Stimulated activated CD8-positive, alpha-beta memory T cell treated with anti-CD3 and anti-CD28 coated beads, Interleukin-4, amount 100 ng/mL, for 1 hour (primary cell): ENCODE measurements at places on chromosomes 3 and 15.

DNA sequence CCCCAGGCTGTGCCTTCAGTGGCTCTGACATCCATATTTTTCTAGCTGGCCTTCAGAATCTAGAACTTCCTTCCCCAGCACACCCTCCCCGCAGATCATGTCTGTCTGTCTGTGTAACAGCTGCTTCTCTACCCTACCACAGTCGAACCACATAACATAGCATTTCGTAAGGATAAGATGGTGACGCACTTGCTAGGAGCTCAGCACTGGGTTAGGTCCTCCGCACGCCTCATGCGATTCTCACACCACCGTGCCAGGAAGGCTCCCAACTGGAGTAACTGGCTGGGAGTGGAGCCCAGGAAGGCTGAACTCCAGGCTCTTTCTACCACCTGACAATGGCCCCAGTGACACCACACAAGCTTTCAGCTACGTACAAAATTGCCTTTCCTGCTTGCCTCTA, 168.6 kb downstream of the STT3B start:
- no peak for DNase-seq

- no peak for DNase-seq
Measured at GRCh38 chr15:69587723-69588426, 135.3 kb downstream of the RPLP1 start.

- DNase-seq = no peak
Measured at GRCh38 chr3:73471986-73472787, 152.6 kb downstream of the PDZRN3 start.

- DNase-seq = no peak
Measured at GRCh38 chr3:159795681-159796175, 192.9 kb upstream of the IL12A start.

GRCh38 chr3:64505419-64505818, 182.4 kb downstream of the ADAMTS9 start:
- no peak for DNase-seq

GRCh38 chr3:10911350-10912002, 81.1 kb upstream of the SLC6A1 start:
- no peak for DNase-seq

- DNase-seq = no peak
Measured at GRCh38 chr15:80483725-80484161, 79.6 kb downstream of the ARNT2 start.

- no peak for DNase-seq
Measured at GRCh38 chr15:77589839-77590238, 42.9 kb downstream of the LINGO1 start.

GRCh38 chr3:52243791-52244628, 1.5 kb upstream of the PPM1M start:
- no peak for DNase-seq

- peak; percentile 49 for DNase-seq
Measured at GRCh38 chr3:123328851-123329635, 119.8 kb downstream of the ADCY5 start.

DNA sequence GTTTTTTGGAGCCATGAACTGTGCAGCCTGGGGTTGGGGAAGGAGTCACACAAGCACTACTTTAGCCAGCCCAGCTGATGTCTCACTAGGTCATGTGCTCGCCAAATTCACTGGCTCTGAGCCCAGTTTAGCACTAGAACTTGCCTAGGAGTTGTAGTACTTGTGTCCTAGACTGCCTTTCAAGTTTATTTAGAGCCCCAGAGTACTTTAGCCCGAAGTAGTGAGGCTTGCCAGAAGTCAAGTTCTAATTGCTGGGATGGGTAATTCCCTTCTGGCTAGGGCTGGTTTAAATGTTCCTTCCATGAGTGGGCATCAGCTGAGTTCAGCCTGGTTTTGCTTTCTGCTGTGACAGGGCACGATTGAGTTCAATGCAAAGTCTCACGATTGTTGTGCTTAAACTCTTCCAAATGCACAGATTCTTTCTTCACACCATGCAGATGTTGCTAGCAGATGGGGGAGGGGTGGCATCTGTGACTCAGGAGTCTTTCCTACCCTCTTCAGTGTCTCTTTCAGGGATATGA, 228.2 kb upstream of the ZPLD1 start:
- DNase-seq = no peak

- no peak for DNase-seq
Measured at GRCh38 chr3:167716920-167717319, 17.8 kb downstream of the PDCD10 start.

DNA sequence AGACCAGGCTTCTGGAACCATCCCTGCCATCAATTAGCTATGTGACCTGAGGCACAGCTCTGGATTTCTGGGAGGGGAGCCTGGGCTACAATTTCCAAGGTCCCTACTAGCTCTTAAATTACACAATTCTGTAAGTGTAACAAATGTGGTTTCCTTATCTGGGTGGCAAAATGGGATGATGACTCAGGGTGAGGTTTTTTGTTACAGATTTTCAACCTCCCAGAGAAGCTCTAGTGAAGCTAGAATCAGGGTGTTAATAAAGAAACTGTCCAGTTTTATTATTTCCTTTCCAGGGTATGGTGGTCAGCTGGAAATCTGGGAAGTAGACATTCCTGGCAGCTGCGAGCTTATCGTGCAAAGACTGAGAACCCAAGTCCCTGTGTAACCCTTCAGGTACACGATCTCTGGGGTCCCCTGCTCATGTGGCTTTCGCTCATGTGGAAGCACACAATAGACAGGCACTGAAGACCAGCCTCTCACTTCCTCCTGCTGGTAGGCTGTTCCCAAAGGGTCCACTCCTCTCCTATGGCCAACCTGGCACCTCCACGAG, 7.3 kb downstream of the RAB27A start:
- DNase-seq = no peak

DNA sequence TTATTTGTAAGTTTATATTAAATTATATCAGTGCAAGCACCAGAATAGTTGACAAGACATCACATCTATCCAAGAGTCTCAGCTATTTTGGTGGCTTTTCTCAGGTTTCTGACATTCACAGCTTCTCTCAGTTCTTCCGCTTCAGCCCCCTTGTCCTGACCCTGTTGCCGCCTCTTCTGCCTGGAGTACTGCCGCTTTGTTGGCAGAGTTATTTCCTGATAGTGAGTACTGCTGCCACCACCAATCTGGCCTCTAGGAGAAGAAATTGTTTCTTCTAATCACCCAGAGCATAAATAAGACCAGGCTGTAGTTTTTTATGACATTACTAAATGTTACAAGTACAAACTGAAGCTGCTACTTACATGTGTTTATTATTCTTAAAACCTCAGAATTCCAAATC, 470.1 kb downstream of the NSUN3 start:
- no peak for DNase-seq

DNA sequence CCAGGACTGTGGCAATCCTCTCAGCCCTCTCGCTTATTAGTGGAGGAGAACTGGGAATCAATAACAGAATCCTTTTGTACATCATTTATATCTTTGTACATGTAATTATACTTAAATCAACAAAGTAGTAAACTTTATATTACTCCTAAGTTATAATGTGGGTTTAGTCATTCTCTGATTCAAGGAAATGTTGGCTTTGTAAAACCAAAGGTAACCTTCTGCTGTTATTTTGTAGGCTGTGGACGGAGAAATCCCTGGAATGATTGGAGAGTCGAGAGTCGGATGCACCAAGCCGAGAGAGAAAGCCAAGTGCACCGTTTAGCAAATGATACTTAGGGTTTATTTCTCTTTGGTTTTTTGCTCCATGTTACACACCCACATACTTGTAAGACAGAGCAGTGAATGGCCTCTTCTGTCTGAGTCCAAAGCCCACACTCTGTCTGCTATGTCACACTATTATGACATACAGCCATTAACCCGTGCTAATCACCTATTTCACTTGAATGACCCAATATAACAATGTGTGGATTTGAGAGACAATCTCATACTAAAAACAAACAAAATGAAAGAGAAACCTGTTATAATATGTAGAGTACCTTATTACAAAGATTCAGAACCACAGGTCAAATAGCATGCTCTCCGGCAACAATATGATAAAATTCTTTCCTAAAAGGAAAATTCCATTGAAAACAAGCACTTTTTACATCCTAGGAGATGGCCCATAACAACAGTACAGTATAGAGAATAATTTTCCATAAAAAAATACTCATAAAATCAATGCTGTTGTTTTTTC, 72.2 kb downstream of the MECOM start:
- no peak for DNase-seq

- no peak for DNase-seq
Measured at GRCh38 chr3:126535636-126536035, 11.7 kb downstream of the CHST13 start.
